Posterior cingulate gyrus (tissue), 11 donors: ENCODE measurements at places on chromosomes 6 and 20.
A peak's percentile ranks its signal among the peaks of the same experiment; 100 is the strongest.

GRCh38 chr6:101085327-101085726 is 204.2 kb upstream of the ASCC3 start:
- no peak for DNase-seq

DNA sequence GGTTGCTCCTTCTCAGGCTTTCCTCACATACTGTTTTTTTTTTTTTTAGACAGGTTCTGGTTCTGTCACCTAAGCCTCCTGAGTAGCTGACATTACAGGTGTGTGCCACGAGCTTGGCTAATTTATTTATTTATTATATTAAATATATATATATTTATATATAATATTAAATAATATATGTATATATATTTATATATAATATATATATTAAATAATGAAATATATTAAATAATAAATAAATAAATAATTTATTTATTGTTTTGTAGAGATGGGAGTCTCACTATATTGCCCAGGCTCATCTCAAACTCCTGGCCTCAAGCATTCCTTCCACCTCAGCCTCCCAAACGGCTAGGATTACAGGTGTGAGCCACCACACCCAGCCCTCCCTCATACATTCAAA is 28.3 kb upstream of the SLC9A8 start:
- no peak for DNase-seq

DNA sequence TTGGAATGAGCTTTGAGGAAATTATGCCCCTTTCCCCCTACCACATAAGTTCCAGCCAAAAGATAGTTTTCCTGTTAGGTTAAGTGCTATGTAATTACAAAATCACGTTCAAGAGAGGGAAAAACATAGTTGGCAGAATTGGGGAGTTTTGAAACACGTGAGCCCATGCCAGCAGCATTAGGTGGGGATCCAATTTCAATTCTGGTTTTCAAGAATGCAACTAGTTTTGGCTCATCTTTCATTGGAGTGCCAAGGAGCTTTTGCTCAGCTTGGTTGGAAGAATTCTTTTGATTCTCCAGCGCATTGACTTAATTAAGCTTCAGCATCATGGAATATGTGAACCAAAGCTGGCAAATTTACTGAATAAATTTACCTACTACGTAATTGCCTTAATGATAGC is 95.9 kb downstream of the SAMD5 start:
- no peak for DNase-seq

- DNase-seq = no peak
Observed at GRCh38 chr6:38354037-38354381, 285.7 kb downstream of the BTBD9 start.

DNA sequence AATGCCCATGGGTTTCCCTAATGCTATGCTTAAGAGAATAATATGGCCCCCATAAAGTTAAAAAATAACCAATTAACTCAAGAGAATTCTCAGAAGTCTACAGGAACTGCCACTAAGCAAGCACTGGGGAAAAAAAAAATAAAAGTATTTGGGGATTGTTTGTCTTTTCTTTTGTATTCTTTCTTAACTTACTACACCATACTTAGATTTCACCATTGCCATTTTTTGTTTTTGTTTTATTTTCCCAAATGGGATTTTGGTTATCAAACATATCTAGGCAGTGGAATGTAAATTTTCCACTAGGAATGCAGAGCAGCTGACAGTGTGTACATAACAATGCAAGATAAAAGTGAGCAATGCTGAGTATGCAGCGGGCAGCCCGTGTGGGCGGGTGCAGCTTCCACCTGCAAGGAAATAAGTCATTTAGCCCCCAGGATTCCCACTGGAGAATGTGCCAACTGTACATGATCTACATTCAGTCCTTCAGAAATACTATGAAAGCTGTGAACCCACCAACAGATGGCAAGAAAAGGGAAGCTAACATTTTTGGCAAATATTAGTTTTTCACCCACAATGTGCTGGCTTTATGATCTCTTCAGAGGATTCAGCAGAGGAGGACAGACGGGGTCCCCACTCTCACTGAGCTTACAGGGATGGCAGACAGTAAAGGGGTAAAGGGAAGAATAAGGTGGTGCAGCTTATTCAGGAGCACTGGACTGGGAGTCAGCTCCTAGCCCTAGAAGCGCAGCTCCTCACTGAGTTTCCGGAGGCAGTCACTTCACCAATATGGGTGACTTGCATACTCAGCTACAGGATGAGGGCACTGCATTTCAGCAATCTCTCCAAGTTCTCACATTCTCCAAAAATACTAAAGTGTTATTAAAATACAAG is 44.4 kb downstream of the DCDC2 start:
- DNase-seq = no peak

- DNase-seq = no peak
Observed at GRCh38 chr6:137357263-137357947, 136.8 kb downstream of the OLIG3 start.

DNA sequence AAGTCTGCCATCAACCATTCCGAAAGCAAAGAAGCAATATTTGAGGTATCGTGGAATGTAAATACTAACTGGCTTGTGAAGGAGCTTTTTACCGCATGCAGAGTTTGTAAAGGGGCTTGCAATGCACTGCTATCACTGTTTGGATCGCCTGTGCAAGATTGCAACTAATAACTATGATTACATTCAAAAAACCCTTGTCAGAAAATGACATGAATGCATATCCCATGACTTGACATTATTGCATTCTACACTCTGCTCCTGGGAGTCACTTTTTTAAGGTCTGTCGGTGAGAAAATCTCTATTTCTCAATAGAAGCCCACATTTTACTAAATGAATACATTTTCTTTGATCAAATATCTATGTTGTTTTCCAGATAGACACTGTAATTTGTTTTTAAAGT is 335.4 kb upstream of the SPTLC3 start:
- DNase-seq = no peak

DNA sequence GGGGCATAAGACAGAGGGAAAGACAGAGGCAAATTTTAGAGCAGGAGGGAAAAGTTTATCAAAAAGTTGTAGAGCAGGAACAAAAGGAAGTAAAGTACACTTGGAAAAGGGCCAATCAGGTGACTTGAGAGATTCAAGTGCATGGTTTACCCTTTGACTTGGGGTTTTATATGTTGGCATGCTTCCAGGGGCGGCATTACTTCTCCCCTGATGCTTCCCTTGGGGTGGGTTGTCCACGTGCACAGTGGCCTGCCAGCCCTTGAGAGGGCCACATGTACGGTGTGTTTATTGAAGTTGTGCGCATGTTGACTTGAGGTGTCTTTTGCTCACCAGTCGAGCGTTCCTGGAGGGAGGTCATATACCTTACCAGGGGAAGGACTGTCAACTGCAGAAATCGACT is 259.5 kb upstream of the JARID2 start:
- no peak for DNase-seq

DNA sequence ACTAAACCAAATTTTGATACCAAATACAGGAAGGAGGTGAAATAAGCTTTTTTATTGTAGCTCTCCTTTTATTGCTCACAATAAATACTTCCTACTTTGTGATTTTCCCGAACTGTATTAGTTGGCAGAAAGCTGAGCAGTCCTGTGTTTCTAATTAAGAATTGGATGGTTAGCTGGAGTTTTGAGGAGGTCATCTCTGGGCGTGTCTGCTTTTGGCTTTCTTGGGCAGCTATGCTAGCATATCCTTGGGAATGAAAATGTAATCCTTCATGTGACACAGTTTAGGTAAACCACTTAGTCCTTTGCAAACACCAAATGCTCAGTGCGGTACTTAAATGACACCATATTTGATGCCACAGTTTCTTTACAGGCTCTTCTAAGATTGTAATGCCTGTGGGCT is 67.5 kb downstream of the MTHFD1L start:
- no peak for DNase-seq

- DNase-seq = no peak
Observed at GRCh38 chr6:136108361-136108945, 141.7 kb downstream of the MTFR2 start.

GRCh38 chr20:52972190-52972937 is at the start of gene TSHZ2:
TSHZ2 (plus strand) TSS chr20:52972358; CDS start chr20:52973294, 936 bp downstream.
- peak; percentile 78 for DNase-seq

DNA sequence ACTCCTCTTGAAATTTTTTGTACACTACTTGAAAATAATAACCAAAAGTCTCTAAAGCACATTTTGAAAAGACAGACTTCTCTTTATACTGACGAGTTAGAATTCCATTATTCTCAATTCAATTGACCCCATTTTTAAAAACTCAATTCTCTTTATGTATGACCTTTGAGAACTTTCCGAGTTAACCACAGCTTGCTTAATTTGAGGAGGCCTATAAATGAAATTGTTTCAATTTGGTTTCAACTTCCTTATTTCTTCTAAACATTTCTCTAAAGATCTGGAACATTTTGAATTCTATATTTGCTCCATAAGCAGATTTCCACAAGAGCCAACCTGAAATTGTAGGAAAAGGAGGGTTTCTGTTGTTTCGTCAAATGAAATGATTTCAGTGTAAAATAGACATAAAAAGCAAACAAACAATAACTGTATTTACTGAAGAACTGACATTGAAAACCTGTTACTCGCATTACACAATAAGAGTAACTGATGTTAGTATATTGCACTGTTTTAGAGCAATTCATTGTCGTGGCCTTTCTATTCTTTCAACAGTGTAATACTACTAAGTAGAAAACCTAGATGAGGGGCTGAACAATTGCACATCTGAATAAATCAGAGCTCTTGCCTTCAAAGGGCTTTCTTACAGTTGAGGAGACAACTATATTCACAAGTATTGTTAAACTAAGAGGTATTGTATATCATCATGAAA is 223.6 kb downstream of the HIVEP2 start:
- DNase-seq = no peak

- DNase-seq = no peak
Observed at GRCh38 chr6:145427232-145427631, 308.1 kb downstream of the EPM2A start.

DNA sequence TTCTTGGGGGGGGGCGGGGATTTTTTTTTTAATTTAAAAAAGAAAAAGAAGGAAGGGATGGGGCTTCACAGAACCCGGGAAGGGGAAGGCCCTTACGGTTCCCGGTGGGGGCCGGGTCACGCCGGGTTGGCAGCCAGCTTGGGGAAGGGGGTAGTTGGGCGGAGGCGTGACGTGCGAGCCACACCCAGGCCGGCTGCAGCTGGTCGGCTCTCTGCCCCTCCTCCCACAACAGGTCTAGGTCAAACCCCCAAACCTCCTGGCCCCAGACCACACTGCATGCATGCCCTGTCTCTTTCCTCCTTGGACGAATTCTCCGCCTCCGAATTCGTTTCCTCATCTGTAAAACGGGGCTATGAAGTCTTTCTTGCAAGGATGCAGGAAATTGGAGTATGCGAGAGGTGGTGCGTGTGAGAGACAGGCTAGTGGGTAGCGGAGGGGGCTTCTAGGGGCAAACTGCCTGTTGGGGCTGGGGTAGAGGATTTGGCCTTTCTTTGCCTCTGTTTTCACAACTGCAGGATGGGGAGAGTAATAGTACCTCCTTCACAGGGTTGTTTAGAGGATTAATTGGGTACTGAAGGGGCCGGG is 828 bp downstream of the HCK start:
- no peak for DNase-seq

DNA sequence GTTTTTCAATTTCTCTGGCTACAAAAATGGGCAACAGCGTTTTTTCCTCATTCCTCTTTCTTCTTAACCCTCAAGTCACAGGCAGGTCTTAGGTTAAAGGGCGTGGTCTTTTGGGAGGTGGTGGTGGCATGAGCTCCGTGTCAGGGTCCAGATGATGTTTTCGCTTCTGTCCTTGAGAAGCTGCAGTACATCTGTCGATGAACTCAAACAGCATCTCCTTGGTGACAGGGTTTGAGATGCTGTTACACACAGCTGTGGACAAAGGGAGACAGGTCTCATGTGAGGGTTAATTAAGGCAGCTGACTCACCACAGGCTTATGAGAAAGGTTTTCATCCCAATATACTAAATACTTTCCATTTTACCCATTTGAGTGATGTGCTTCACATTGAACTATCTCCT is 350.8 kb downstream of the RNGTT start:
- no peak for DNase-seq
